ENCODE measurements at places on chromosomes 6 and 20.

DNA sequence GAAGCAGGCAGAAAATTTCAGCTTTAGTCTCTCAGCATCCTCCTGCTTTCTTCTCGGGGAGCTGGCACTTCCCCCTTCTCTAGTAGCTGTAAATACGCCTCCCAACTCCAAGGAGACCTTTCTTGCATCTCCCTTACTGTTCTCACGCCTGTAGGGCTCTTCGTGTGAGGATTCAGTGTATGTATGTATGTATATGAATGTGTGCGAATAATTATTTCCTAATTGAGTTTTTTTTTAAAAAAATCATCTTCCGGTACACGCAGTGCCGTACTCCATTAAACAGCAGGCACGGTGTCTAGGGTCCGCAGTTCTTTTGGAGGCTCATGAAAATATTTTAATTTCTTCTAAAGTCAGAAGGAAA, 85.4 kb downstream of the HFE start:
- no peak for DNase-seq

GRCh38 chr6:44446626-44447300, 59.3 kb downstream of the CDC5L start:
- peak; percentile 76 for DNase-seq

DNA sequence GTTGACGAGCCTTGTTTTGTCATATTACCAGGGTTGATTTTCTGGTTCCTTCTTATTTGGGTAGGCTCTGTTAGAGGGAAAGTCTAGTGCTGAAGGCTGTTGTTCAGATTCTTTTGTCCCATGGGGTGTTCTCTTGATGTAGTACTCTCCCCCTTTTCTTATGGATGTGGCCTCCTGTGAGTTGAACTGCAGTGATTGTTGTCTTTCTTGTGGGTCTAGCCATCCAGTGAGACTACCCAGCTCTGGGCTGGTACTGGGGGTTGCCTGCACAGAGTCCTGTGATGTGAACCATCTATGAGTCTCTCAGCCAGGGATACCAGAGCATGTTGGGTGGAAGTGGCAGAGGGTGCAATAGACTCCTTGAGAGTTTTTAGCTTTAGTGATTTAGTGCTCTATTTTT, 680.6 kb downstream of the RFPL4B start:
- DNase-seq: no peak

DNA sequence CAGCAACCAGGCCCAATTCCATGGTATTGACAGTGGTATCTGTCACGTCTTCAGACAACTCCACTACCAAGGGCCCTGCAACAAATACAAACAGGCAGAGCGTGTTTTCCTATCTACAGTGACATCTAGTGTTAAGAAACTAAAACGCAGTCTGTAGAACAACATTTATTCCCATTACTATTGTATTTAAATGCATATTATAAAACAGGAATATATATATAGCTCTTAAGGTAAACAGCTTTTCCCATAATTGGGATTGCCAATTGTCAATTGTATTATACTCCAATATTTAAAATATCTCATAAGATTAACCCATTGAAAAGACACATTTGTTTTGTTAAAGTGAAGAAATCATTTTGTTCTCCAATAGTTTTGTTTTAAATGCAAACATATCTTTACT, 97.2 kb downstream of the KIF16B start:
- no peak for DNase-seq

- no peak for DNase-seq
These were observed 53.4 kb downstream of the NEDD9 start for GRCh38 chr6:11179088-11179418.

- DNase-seq: no peak
These were observed 74.1 kb downstream of the SULF2 start for GRCh38 chr20:47711046-47711752.

GRCh38 chr6:161151660-161152526, 122.0 kb downstream of the AGPAT4 start:
- no peak for DNase-seq

DNA sequence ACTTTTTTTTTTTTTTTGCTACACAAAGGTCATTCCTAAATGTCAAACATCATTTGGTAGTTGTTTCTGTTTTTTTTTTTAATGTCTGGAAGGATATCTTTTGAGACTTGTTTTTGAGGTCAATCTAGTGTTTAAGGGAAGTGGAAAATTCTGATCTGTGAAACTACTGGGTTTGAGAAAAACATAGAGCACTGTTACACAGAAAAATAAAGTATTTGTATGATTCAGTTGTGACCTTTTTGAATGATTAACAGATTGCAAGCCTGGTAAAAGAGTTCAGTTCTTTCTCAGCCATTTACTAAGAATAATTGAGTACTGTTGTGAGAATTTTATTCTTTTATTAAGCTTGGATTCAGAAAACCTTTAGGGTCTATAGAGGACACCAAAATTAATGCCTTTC, 276.7 kb downstream of the ADGRB3 start:
- no peak for DNase-seq

DNA sequence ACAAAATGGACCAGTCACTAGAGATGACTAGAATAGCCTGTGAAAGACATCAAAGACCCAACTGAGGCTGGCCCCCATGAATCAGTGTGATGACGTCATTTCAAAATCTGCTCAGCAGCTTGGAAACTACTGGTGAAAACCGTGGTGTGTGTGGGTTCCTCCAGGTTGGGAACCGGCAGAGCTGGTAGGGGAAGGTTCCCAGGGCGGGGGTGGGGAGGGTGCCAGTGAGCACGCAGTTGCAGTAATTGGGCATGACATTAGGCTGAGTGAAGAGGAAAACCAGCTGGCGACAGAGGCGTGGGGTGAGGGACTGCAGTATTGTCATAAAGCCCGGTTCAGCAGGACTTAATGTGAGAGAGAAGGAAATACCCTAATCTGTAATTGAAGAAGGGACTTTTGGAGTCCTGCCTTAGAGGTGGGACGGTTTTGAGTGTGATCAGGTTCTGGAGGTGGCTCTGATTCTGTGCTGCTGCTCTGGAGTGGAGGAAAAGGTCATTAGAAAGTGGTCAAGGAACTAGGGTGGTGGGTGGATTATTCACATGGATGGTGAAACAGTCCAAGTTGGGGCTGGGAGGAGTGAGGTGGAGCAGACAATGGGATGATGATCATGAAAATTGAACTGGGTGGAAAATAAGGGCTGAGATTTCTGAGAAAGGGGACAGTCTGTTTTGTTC, 52.0 kb upstream of the MTHFD1L start:
- DNase-seq: no peak

DNA sequence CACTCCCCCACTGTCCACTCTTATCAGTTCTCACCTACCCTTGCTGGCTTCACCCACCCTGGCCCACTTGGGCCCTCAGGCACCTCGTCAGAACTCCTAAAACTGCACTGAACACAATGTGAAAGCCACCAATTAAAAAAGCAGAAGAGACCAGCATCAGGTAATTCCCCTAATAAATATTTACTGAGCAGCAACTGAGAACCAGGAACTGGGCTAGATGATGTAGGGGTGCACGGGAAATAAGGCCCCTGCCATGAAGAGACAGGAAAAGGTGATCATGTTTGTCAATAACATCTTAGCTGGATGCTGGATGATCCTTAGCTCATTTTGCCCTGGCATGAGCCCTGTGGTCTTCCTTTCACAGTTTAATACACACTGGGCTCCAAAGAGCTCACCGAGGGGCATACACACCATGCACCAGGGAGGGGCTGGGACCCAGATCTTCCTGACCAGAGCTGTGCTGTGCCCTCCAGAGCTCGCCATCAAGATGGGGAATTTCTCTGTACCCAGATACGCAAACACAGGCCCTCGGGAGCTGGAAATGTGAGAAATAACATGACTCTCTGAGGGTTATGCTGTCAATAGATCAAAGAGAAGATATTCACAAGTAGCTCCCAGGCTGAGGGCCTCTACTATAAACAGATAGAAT, 113.6 kb upstream of the SLC22A16 start:
- DNase-seq: no peak

- DNase-seq: no peak
These were observed 170.0 kb downstream of the AKAP7 start for GRCh38 chr6:131305037-131305850.

- DNase-seq: no peak
These were observed 33.0 kb downstream of the BACH2 start for GRCh38 chr6:90263633-90264032.

- DNase-seq: no peak
These were observed 29.8 kb downstream of the NEDD9 start for GRCh38 chr6:11202513-11203305.

DNA sequence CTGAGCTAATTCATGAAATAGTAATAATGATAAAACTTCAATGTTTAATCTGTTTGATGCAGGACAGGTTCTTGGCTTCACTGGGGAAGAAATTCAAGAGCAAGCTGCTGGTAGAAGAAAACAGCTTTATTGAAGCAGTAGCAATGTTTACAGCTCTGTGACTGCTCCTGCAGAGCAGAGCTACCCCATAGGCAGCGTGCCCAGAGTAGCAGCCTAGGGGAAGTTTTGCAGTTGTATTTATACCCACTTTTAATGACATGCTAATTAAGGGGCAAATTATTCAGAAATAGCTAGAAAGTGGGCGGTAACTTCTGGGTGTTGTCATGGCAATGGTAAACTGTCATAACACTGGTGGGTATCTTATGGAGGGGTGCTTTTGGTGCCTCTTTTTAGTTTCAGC, 518.0 kb downstream of the RFPL4B start:
- DNase-seq: no peak

GRCh38 chr20:14178528-14178927, 158.9 kb downstream of the FLRT3 start:
- no peak for DNase-seq

DNA sequence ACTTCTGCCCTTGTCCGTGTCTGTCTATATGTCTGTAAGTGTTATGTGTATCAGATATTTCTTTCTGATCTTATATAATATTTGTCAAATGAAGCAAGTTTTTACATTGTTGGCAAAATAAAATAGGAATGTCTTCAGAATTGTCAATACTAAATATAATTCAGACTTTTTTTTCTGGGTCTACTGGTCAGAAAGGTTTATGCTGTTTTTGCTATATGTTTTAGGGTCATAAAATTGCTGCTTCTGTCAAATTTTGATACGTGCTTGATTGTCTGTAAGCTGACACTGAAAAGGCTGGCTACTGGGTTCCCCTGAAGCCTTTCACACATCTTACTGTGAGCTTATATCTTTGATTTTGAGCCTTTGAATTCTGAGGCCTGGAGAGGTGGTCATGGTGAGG, 20.1 kb downstream of the LGSN start:
- no peak for DNase-seq

DNA sequence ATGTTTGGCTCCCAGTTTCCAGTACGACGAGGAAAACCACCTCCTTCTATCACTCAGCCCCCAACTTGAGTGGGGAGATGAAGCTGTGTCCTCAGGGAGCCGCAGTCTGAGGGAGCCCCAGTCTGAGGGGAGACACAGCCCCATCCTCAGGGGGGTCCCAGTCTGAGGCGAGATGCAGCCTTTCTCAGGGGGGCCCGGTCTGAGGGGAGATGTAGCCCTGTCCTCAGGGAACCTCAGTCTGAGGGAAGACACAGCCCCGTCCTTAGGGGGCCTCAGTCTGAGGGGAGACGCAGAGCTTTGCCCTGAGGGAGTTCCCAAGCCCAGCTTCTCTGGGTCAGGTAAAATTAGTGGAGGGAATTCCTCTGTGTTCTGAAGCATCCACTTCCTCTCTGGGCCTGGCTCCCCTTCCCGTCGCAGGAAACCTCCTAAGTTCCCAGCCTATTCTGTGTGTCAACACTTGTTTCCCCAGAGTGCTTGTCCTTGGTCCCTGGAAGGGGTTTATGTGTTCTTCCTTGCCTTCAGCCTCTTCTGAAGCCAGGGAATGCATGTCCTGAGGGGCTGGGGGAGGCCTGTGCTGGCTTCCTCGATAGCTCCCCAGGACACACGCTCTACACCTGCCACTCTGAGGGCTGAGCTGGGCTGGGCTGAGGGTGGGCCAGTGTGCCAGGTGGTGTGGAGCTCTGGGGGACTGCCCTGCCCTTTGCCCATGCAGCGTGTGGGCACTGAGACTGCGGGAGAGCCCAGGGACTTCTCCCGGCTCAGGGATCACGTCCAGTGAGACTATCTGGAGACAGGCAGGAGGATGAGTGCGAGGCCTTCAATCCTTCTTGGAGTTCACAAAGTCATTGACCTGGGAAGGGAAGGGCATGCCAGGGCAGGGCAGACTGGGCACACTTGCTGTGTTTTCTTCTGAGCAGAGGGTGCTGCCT, 55.4 kb downstream of the VEGFA start:
- DNase-seq: no peak

DNA sequence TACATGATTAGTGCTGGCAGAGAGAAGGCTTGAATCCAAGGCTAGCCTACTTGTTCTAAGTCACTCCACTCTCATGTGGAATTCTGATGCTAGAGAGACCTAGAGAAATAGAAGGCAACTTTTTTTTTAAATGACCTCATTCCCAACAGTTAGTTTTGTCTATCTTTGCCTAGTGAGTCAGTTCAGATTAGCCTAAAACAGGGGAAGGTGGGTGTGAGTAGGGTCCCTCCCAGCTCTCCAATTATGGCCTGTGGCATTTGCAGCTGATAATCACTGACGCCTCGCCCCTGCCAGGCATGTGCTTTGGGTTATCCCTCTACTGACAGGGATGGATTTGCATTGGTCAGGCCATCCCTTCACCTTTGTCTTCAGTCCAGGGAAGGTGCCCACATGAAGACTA, 13.6 kb downstream of the TXLNB start:
- no peak for DNase-seq

- no peak for DNase-seq
These were observed 331.2 kb downstream of the THBS2 start for GRCh38 chr6:168922436-168922835.

GRCh38 chr6:70176842-70177550, 125.9 kb downstream of the COL9A1 start:
- no peak for DNase-seq

DNA sequence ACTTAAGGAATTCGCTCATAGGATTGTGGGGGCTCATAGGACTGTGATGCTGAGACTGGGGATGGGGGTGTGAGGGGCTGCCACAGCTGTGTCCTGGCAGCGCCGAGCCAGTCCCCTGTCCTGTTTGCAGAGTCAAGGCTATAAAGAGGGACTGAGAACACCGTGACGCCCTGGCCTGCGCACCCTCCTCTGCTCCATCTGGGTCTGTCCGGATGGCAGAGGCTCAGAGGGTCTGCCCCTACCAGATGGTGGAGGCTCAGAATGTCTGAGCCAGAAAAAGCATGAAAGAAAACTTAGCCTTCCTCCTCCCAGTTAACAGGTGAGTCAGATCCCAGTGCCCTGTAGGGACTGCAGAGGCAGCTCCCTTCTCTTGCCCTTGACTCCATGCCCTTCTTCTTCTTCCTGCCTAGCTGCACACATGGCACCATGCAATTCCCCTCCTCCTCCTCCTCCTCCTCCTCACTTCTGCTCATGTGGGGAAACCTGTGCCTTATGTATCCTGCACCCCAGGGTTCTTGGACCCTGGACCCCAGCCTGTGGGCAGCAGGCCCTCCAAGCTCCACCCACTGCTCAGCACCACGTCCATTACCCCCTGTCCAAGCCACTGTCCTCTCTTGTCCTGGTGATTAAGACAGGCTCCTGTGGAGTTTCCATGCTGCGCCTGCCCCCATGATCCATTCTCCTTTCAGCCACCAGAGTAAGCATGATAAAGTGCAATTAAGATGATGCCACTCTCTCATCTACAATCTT, 410.0 kb upstream of the SULF2 start:
- no peak for DNase-seq

- DNase-seq: no peak
These were observed 109.5 kb upstream of the RAB32 start for GRCh38 chr6:146433881-146434731.
